ENCODE measurements at places on chromosomes 7 and 10. TPM values are rescaled to one million over a fixed set of nuclear protein-coding genes. Genes with fewer than 3 reads are reported as not detected.

The MYH16 gene
- total RNA-seq: not detected

The MYL7 gene
- total RNA-seq: not detected

DNA sequence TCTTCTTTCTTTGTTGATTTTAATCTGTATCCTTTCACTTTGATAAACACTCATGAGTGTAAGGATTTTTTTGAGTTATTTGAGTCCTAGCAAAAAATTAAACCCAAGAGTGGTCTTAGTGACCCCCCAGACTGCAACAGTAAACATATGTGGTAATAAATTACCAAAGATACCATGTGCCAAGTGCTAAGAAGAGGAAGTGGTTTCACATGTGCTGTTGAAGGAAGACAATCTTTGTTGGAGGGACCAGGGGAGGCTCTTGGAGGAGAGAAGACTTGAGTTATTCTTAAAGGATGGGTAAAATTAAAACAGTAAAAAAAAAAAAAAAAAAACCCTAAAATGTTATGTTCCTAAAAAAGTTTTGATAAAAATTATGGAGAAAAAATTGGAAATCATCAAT is 150.2 kb downstream of the SEC23IP start:
- DNase-seq: no peak

DNA sequence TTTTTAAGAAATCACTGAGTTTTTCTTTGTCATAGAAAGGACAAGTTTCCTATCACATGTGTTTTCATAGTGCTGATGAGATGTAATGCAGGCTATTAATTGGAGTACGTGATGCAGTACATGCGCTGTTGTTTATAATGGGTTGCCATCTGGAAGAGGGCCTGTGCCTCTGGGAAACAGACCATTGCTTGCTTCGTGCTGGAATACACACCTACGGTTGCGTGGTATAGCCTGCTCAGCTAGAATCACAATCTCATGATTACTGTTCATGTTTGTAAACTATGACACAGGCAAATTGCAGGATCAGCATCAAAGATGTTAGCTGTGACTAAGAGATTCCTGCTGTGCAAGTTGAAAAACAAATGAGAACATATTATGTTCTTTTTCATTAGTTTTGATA is 107.2 kb upstream of the STEAP1B start:
- DNase-seq: no peak

GRCh38 chr7:36207451-36208291 is 54.6 kb downstream of the EEPD1 start:
- DNase-seq: peak; percentile 31

- DNase-seq: no peak
Measured at GRCh38 chr7:27822245-27822644, 82.3 kb downstream of the TAX1BP1 start.

DNA sequence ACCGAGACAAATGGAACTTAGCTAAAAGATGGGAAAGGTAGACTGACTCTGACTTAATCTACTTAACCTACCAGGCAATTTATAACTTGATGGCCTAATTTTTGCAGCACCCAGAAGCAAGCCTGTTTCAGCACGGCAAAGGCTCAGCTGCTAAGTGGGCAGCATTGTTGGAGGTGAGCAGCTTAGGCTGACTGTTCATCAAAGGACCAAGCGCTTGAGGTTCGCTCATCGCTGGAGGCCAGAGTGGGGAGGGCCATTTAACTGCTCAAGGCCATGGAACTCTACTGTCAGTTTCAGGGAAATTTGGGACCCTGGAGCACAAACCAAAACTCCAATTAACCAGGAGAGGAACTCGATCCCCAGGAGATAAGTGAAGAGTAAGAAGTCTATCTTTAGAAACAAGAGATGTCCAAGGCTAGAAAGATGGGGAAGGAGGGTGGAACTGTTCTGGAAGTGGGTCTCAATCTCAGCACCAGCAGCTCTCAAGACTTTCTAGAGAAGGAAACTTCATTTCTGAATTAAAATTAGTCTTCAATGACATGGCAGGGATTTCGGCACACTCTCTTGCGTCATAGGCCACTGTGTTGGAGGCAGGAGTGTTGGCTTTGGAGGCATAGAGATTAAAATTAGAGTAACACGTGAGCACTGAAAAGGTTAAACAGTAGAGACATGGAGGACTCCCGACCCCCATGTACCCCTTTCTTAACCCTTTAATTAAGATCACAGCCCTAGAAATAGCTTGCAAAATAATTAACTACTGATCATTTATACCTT is 43.1 kb downstream of the EGFR start:
- no peak for DNase-seq
